ENCODE measurements at places on chromosomes 6 and 20.

DNA sequence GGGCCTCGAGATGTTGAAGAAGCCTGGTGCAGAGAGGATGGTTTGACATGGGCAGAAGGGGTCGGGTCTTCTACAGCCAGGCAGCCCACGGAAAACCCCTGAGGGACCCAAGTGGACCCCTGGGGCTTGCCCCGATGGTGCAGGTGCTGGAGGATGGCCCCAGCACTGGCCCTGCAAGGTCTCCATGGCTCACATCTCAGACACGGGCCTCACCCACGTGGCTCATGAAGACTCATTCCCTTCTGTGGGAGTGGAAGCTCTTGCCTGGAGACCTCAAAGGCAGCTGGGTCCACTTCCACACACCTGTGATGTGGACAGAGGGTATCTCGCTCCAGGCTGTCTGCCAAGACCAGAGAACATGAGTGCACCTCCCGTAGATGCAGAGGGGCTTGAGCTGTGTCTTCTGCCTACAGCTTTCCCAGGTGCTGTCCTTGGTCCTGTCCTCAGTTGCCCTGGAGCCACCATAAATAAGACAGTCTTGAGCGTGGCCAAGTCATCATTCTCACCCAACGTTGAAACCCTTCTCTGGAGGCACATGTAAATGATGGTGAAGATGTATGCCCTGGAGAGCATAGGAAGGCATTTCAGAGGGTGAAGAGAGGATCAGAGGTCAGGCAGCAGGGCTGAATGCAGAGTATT, 108.0 kb downstream of the SYNDIG1 start:
- no peak for DNase-seq

DNA sequence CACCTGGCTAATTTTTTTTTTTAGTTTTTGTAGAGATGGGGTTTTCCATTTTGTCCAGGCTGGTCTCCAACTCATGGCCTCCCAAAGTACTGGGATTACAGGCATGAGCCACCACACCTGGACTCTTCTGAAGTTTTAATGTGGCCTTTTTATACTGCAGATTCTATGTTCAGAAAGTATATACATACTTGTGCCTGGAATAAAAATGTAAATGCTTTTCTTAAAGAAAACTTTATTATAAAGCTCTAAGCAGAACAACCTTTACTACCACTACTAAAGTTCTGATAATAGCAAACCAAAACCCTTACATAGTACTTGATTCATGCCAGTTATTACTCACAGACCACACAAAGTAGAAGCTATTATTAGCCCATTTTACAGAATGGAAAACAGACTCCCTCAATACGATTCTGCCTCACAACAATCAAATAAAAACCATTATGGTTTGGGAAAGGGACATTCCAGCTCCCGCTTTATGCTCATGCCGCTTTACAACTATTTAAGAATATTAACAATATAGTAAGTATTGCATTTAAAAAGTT, 5.3 kb downstream of the PHIP start:
- no peak for DNase-seq

DNA sequence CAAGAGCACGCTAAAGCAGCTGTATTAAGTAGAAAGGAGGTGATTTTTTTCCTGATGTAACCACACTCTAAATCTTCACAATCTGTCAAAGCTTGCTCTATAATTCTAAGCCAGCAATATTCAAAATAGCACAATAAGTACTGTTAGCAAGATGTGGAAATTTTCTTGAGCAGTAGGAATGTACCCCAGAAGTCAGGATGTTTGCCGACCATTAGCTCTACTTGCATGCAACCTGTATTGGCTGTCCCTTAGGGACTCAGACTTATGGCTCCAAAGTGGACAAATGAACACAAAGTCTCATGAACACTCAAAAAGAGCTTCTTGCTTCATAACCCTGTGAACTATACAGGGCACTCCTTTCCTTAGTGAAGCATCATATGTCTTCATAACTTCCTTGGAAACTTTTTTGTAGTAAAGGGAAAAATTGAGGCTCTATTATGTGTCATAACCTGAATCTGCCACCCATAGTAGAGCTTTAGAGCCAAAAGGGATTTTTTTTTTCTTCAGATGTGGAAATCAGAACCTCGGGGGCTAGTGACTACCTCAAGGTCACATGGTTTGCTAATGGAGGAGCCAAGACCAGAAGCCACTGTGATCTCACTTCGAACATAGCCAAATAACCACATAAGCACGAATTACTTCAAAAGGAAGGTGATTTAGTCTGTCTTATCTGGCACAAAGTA, 54.5 kb downstream of the ADGRG6 start:
- DNase-seq: no peak

DNA sequence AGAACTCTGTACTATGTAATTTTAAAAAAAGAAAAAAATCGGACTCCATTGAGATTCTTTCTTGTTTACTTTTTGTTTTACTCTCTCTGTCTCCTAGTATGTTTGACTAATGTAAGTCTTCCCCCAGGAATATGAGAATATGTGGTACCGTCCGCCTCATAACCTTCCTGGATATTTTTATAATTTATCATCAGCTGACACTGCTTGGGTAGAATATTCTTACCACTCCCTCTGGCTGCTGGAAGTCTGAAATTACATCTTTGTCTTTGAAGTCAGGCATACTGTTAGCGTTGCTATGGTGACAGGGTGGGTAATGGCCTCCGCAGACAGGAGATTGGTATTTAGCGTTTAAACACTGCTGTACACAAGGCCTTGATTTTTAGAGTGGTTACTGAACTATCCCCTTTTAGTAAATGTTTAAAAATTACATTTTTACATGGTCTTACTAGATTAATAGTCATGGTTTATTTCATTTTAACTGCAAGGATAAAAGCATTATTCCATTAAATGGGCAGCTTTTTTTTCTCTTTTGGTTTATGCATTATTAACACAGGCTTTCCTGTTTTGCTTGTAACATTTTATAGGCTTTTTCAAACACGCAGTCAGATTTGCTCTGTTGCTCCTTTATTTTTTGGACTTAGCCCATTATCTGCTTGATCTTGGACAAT, 176.4 kb downstream of the ARID1B start:
- DNase-seq: peak; percentile 53

- no peak for DNase-seq
Observed at GRCh38 chr6:151209071-151209831, 30.5 kb upstream of the AKAP12 start.

- no peak for DNase-seq
Observed at GRCh38 chr6:14001329-14002012, 76.7 kb downstream of the RNF182 start.

DNA sequence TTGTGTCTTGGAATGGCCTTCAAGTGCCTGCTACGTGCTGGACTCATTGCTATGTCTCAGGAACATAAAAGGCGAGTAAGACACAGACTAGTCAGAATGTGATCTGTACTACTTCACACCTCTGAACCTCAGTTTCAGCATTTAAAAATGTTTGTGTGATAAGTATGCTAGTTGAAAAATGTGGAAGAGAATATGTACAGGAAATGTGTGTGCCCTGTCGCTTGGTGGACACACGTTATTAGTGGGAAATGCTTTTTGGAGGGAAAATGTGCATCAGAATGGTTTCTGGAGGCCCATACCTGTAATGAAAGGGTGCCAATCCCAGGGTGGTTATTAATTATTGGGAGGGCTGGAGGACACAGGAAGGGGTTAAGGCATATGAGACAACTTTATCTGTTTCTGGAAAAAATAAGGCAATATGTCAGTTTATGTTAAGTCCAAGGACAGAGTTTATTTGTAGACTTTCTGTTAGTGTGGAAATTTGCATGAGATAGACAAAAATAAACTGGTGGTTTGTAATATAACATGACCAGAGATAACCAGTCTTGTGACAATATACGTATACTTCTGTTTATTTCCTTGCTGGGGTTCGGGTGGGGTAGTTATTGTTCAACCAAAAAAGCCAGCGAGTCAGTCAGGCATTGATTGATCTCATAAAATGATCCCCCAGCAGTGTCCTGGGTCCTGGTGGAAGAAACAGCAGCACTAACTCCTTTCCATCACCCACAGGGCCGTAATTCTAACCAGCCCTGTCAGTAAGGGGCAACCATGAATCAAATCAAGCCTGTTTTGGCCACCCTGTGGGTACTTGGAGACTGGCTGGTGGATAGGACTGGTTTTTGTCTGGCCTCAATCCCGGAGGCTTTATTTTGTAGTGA, 117.9 kb downstream of the JARID2 start:
- no peak for DNase-seq

GRCh38 chr6:150725795-150726194, 126.1 kb downstream of the PLEKHG1 start:
- no peak for DNase-seq

DNA sequence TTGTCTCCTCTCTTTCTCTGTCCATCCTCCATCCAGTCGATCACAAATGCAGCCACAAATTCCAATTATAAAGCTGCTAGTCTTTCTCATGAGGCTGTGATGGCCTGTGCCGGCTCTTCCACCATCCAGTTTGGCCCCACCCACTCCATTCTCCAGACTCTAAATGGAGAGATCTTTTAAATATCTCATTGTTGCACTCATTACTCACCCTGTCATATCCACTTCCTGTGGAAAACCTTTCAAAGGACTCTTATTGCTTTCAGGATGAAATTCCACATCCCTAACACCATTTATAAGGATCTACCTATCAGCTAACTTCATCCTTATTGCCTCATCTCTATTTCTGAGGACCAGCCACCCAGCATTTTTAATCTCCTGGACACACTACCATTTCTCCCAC, 70.6 kb downstream of the NRN1 start:
- no peak for DNase-seq

DNA sequence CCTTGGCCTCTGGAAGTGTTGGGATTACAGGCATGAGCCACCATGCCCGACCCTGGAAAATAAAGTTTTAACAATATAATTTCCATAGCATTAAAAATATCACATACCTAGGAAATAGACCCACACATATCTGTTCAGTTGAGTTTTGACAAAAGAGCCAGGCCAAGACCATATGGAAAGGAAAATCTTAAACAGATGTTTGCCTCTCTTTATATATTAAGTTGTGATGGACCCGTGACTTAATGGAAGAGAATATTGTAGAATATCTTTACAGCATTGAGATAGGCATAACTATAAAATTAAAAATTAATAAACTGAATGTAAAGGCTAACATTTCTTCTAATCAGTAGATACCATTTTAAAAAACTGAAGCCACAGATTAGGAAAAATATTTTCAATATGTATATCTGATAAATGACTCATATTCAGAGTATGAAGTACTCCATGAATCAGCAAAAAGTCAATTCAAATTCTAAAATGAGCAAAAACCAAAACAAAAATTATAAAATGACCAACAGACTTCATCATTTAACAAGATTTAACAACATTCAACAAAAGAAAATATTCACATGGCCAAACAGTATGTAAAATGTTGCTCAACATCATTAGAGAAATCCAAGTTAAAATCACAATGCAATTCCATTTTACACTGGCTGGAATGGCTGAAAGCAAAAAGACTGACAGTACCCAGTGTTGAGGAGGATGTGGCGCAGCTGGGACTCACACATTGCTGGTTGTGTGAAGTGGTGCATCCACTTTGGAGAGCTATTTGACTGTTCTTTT, 43.3 kb downstream of the GTF2H5 start:
- DNase-seq: no peak

GRCh38 chr6:169362501-169363121, 109.0 kb upstream of the THBS2 start:
- DNase-seq: no peak

DNA sequence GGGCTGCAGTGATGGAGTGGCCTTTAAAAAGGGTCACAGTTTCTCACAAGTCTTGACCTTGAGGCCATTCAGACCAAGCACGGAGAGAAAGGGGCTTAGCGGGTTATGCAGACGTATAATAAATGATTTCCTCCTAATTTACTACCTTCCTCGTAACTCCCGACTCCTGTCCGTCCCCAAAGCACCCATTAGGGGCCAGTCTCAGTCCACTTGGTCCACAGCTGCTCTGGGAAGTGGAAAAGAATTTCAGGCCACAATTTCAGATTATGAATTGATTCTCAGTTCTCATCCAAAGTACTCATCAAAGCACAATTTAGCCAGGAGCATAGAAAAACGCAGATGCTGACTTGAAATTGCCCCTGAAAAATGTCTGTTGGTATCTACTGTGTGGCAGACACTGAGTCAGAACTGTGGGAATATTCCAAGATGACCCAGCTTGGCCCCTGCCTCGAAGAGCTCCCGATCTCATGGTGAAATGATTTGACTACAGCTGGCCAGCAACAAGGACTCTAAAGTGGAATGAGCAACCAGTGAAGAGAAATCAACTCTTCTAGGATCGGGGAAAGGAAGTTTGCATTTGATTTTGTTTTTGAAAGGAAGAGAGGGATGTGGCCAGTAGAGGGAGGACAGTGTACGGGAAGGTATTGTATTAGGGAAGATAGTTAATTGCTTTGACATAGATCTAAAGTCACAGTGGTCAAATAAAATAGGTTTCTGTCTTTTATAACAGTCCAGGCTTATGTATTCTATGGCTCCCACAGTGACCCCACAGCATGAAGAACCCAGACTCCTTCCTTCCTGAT, 15.2 kb upstream of the STK35 start:
- DNase-seq: no peak

DNA sequence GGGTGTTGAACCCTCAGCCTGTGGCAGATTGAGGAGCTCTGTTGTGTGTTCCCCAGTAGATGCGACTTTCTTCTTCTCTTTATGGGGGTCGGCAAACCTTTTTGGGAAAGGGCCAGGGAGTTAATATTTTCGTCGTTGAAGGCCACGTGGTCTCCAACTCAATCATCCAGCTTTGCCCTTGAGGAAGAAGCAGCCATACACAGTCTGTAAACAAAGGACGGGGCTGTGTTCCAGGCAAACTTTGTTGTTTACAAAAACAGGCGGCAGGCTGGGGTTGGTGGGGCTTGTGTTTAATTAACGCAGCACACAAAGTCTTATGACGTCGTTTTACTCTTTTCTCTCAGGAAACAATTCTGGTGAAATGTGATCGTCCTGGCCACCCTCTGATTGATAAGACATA, 20.2 kb downstream of the KIF25 start:
- no peak for DNase-seq

- no peak for DNase-seq
Observed at GRCh38 chr6:33875141-33875581, 71.4 kb upstream of the MLN start.

- DNase-seq: peak; percentile 27
Observed at GRCh38 chr6:37103169-37104039, 66.5 kb upstream of the PIM1 start.

- no peak for DNase-seq
Observed at GRCh38 chr6:34638834-34639736, 57.5 kb downstream of the ILRUN start.

DNA sequence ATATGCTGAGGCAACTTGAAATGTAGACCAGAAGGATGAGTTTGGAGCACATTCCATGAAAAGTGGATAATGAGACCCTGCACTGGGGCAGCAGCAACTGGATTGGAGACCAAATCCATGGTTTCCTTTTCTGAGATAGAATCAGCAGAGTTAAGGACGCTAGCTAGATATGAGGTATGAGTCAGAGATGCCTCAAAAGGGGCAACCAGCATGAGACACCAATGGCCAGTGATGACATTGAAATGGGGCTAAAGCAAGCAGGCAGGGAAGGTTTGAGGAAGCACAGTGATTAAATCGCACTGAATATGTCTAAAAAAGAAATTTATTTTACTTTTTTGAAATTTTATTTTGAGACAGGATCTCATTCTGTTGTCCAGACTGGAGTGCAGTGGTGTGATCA, 802.4 kb downstream of the TFAP2A start:
- no peak for DNase-seq

- peak; percentile 65 for DNase-seq
Observed at GRCh38 chr20:373171-373890, 7.2 kb upstream of the TRIB3 start.

- no peak for DNase-seq
Observed at GRCh38 chr6:26432627-26433201, 7.6 kb upstream of the BTN3A3 start.
